ENCODE measurements at places on chromosomes 16 and 17. TPM values are rescaled to one million over a fixed set of nuclear protein-coding genes. Genes with fewer than 3 reads are reported as not detected.

DNA sequence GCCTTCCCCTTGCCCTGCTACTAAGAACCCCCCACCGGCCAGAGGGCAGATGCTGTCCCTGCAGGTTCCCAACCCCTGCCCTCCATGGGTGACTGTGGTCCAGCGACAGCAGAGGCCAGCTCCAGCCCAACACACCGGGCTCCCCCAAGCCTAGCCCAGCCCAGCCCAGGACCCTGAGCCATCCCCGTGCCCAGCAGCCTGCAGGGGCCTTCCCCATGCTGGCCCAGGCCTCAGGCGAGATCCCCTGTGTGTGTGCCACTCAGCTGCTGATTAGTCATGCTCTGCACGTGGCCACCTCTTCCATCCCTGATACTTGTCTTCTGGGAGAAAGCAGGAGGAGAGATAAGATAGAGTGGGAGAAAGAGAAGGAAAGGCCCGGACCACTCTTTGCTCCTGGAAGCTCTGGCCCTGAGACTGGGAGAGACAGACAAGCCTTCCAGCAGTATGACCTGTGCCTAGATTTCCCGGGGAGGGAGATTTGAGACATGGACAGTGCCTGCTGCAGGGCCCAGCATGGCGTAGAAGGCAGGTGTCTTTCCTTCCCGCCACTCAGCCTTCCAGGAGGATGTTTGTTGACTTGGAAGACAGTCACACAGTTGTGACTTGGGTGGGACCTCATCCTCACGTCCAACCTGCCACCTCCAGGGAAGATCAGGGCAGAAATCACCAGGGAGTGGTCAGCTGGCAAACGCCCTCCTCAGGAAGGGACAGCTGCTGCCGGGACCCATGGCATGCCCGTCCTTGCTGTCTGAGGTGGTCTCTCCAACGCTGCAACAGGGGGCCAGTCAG, 41.3 kb upstream of the RASD1 start:
- DNase-seq = no peak

GRCh38 chr16:2795395-2796143, 2.7 kb upstream of the PRSS41 start:
- no peak for DNase-seq

- peak; percentile 73 for DNase-seq
Observed at GRCh38 chr17:79951361-79952264, 84.1 kb downstream of the TBC1D16 start.

DNA sequence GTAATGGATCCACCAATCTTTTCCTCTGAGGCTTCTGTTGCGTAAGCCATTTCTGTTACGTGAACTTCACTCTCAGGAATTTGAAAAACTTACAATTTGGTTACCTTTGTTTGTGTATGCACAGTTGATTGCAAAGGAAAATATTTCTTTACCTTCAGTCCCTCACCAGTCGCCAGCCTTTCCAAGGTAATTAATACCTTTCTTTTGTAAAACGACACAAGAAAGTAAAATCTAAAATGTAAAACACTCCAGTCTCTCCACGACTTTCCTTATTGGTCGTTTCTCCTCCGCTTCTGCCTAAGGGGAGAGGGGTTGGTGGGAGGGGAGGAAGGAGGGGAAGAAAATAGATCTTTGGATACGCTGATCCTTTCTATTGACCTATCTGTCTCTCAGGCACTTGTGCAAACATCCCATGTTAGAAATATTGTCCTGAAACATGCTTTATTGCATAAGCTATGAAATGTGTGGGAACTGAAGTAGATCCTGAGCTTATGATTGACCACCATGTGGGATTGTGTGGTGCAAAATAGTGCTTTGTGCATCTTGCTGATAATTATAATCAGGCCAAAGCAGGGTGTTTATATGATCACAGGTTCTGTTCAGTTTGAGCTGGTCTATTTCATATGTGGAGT, 32.4 kb upstream of the EFCAB13 start:
- no peak for DNase-seq

DNA sequence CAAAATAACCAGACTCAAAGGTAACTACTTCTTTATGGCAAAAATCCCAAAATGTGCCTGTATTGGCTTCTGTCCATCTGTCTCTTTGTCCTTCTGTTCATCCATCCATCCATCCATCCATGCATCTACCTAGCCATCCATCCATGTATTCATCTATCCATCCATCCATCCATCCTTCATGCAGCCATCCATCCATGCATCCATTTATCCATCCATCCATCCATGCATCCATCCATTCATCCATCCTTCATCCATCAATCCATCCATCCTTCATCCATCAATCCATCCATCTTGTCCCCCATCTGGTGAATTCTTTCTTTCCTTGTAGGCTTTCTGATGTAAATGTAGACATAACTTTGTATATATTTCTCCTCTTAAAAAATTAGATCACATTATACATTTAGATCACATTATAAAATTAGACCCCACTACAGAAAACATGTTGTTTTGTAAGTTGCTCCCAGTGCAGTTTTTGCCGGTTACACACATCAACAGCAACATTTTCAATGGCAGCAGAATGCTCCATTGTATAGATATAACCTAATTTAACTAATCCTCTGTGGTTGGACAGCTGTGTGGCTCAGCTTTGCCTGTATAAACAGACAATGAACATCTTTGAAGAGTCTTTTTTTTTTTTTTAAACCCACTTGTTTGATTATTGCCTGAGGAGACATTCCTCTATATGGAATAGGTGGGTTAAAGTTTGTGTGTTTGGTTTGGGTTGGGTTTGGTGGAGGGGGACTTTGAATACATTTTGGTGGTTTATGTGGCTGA, 72.0 kb downstream of the MSI2 start:
- no peak for DNase-seq

GRCh38 chr17:43219746-43220380, 8.2 kb downstream of the TMEM106A start:
- no peak for DNase-seq

- DNase-seq = no peak
Observed at GRCh38 chr17:4130715-4131114, 12.1 kb downstream of the ZZEF1 start.

- DNase-seq = no peak
Observed at GRCh38 chr16:49849037-49849753, 6.7 kb downstream of the ZNF423 start.

DNA sequence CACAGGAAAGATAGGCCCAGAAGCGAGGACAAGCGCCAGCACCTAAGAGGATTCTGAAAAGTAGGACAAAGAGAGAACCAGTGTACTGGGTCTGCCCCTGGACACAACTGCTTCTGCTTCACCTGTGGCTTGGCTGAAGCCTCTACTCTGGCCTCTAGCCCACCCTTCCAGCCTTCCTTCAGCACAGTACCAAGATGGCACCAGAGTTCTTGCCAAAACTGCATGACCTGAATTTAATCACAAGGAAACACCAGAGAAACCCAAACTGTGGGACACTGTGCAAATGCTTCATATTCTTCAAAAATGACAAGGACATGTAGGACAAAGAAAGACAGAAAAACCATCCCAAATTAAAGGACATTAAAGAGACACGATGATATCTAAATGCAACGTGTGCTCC, 116.6 kb downstream of the SMG6 start:
- no peak for DNase-seq

The CASKIN1 gene
- polyA plus RNA-seq = 1.5 TPM

The CORO6 gene
- polyA plus RNA-seq = 3.8 TPM

The ABCA8 gene
- 1.1 TPM for polyA plus RNA-seq

The PABPN1L gene
- polyA plus RNA-seq = not detected

The ABR gene
- 49.2 TPM for polyA plus RNA-seq

The DDX19B gene
- polyA plus RNA-seq = 38.8 TPM

The CDK5RAP3 gene
- polyA plus RNA-seq = 186 TPM

The TTLL6 gene
- polyA plus RNA-seq = 0.35 TPM

The PNMT gene
- polyA plus RNA-seq = 1.7 TPM

The LCMT1 gene
- polyA plus RNA-seq = 78.1 TPM

Data from left kidney (tissue), 8 donors.